ENCODE measurements at places on chromosomes 5 and 9.
A peak's percentile ranks its signal among the peaks of the same experiment; 100 is the strongest.

DNA sequence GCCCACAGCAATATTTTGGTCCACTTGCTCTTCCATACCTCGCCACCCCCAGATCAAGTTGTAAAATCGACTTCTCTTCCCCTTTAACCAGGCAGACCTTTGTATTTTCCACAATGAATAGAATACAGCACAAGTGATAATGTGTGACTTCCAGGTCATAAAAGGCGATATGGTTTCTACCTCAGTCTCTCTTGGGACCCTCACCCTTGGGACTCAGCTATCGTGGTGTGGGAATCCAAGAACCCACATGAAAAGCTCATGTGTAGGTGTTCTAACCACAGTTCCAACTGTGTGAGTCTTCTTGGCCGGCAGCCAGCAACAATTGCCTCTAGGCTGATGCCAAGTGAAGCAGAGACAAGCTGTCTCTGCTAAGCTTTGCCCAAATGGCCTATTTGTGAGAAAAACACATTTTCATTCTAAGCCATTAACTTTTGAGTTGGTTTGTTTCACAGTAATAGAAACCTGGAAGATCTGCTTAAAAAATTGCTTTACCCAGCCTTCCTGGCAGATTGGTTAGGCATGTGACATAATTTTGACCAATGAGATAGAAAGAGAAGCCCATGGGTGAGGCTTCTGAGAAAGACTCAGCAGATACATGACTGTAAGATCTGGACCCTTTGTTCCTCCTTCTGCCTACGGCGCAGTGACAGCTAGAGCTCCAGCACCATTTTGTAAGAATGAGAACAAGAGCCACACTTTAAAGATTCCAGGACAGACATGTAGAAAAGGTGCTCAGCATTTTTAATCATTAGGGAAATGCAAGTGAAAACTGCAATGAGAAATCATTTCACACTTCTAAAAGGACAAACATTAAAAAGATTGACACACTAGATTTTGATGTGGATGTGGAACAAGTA, 18.3 kb upstream of the MLLT3 start:
- DNase-seq = peak; percentile 14

DNA sequence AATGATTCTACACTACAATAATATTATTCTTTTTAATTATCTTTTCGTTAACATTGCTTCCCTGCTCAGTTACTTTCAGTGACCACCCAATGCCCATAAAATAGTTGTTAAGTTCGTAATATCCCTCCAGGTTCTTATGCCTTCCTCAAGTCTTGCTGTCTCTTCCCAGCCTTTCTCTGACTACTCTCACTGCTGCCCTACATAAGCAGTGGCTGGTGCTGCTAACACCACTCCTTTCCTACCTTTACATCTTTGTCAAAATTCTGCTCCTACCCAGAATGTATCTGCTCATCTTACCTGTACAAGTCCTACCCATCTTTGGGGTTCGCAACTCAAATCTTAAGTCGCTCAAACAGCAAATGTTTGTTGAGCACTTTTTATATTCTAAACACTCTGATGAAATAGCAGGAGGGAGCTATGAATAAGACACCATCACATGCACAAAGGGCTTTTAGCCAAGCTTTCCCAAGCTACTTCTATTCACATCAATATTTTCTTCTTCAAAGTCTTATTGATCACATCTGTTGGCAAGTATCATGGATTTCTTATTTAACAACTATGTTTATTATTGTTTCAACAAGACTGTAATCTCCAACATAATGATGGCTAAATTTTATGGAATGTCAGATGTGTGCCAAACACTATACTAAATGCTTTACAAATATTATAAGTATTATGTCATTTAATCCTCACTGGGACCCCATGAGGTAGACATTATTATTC, 29.5 kb downstream of the SLC25A46 start:
- no peak for DNase-seq

- DNase-seq = no peak
Measured at GRCh38 chr5:102873379-102873932, 118.4 kb downstream of the PAM start.

- DNase-seq = no peak
Measured at GRCh38 chr9:125507226-125507625, 199.8 kb downstream of the MAPKAP1 start.

DNA sequence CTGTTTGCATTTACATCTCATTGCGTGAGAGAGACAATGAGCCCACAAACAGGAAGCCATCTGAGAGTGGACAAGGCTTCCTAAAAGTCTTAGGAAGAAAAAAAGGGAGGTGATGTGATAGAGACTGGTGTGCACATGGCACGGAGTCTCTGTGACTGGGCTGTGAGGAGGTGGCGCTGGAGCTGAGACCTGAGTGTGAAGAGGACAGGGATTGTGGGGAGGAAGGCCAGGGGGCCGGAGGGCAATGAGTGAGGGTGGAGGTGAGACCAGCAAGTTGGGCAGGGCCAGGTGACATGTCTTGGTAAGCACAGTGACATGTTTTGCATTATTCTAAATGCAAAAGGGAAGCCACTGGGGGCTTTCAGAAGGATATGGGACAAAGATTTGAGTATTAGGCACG, 45.0 kb downstream of the TSPAN17 start:
- no peak for DNase-seq

GRCh38 chr9:15697446-15697851, 144.6 kb downstream of the CCDC171 start:
- no peak for DNase-seq

- peak; percentile 70 for DNase-seq
Measured at GRCh38 chr9:70081120-70081495, 37.5 kb downstream of the MAMDC2 start.

DNA sequence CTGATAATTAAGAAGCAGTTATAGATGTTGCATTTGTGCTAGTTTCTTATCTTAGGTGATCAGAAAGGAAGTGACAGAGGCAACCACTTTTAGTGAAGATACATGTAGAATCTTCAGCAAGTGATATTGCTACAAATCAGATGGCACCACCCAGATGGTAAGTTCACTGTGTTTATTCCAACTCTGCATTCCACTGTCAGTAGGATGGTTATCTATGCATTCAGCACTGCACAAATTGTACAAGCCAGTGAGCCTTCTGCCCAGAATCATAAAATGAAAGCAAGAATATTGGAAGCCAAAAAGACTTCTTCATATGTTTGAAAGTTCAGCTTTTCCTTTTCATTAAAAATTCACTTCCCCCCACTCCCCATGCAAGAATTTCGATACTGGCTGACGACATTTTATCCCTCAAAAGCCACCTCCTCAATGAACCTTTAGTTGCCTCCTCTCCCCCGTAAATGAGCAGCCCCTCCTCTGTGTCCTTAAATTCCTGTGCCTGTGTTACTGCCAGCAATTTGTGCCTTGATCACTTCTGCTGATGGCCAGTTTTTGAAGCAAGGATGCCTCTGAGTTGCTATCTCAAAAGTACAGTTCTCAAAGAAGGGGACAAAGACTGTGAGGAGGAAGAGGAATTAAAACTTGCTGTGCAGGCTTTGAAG, 91.6 kb downstream of the ZSWIM6 start:
- no peak for DNase-seq

DNA sequence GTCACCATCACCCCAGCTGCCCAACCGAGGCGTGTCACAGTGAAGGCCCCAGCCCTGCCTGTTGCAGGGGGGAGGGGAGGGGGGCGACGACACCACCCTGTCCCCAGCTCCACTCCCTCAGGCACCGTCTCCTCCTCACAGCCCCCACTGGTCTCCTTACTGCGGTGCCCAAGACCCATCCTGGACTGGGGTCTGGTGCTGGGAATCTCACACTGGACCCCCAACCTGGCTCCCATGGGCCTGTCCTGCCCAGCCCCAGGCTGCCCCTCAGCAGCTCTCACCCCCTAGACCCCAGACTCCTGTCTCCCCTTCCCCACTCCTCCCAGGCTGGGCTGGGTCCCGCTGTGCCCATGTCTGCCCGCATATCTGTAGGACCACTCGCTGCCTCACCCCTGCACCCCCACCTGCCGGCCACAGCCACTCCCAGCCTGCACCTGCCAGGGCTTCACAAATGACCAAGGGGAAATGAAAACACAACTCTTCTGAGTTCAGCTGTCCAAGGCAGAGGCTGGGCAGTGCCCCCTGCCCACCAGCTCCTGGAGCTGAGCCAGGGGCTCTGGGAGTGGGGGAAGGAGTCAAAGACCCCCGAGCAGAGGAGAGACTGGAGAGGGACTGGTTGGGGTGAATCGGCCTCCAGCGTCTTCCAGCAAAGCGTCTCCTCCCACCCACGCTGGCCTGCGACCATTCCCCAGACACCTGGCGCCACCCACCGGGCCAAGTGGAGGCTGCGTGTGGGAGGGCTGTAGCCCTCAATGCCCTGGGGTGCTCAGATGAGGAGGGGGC, 32.6 kb upstream of the EGFL7 start:
- DNase-seq = peak; percentile 74

DNA sequence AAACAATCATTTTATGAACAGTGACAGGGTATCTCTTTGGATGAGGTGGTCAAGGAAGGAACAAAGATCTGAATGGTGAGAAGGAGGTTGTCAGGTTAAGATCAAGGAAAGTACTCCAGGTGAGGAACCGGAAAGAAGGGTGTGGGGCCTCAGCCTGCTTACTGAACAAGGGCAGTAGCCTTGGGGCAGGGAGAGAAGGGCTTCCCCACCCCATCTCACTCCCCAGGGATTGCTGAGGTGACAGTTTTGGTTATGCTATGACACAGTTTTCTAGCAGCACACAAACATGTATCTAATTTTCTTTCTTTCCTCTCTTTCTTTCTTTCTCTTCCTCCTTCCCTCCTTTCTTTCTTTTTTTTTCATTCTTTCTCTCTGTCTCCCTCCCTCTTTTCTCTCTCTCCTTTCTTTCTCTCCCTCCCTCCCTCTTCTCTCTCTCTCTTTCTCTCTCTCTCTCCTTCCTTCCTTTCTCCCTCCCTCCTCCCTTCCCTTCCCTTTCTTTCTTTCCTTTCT, 4.1 kb upstream of the HDHD3 start:
- peak; percentile 38 for DNase-seq

DNA sequence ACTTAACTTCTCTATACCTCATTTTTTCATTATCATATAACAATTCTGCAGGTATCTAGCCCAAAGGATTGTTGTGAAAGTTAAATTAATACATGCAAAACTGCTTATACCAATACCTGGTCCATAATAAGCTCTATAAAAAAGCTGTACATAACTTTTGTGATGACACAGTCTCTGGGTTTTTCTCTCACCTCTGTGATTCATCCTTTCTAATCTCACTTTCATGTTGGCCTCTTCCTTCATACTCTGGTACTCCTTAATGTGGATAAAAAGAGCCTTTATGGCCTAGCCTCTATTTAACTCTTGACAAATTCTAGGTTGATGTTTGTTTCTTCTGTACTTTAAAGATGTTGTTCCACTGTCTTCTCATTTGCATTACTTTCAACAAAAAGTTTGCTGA, 162.9 kb upstream of the ACOT12 start:
- no peak for DNase-seq

DNA sequence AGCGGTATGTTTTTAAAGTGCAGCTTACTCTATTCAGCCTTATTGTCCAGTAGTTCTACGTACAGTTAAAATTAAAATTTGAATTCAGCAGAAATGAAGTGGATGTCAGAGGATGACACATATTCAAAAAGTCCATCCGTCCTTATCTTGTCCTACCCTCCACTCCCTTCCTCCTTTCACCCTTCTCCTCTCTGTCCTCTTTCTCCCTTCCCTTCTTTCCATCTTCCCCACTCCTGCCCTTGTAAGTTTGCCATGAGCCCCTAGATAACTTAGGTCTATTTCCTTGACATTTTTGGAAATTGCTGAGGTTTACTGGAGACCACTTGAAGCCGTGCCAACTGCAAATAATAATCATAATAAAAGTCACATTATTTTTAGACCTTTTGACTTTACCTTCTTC, 67.6 kb downstream of the TRIO start:
- no peak for DNase-seq

- peak; percentile 68 for DNase-seq
Measured at GRCh38 chr5:172740428-172741205, 30.4 kb downstream of the DUSP1 start.

- DNase-seq = peak; percentile 17
Measured at GRCh38 chr5:72788866-72789505, 27.5 kb upstream of the TNPO1 start.

DNA sequence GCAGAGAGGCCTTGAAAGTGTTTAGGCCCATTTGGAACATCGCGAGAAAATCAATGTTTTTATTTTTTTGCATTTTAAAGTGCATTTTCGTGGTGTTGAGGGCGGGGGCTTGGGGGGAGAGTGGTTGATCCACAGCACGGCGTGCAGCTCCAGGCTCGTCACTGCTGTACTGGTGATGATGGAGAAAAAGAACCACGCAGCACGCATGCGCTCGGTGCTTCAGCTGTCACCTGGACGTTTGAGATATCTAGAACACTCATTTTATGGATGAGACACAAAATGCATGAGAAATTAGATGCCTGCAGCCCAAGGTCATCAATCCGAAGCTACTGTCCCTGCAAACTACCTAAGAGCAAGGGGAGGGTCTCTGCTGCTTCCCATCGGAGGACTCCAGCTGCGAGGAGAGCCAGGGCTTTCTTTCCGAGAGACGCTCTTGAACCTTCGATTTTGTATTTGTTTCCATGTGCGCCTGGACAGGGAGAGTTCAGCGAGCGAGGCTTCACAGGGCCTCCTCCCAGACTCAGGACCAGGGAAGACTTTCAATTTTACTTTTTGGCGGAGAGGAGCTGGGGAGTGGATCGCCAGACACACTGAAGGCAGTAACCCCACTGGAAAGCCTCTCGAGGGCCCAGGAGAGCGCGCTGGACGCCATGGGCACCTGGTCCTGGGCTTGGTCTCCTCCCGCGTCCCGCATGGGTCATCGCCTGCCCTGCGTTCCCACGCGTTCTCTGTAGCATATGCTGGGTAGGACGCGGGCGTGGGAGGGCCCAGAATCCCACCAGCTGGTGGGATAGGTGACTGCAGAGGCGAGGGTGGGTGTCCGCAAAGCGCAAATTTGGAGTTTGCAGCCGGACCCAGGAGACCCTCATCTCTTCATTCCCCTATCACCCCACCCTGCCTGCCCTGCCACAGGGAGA, 2.5 kb downstream of the DMRT2 start:
- peak; percentile 12 for DNase-seq

GRCh38 chr9:8649160-8649559, 849.6 kb upstream of the DMAC1 start:
- no peak for DNase-seq

- peak; percentile 24 for DNase-seq
Measured at GRCh38 chr9:82681809-82682208, 381.1 kb downstream of the RASEF start.

DNA sequence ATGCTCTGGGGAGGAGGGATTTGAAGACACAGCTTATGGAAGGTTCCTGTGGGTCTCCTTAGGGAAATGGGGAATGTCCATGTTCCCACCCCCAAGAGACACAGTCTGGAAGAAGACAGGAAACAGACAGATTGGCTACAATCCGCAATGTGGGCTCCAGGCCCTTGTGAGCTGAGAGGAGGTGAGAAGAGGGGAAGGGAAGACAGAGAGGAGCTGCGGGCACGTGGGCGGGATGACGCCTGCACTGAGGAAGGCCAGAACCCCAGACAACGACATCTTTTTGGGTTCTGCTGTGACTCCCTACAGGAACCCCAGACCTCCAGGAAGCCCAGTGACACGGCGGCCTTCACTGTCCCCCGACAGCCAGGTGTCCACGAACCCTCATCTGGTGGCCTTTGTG, 29.9 kb upstream of the NKD2 start:
- no peak for DNase-seq

GRCh38 chr5:37717613-37718431, 122.0 kb downstream of the GDNF start:
- DNase-seq = peak; percentile 93

Measured in DMS53 (cell line).